SJSA1 (cell line): ENCODE measurements at places on chromosomes 16 and 17. TPM values are rescaled to one million over a fixed set of nuclear protein-coding genes. Genes with fewer than 3 reads are reported as not detected.

MYL4 gene
- total RNA-seq = 2.2 TPM in 1 of 2 replicates, not detected in the other

GRCh38 chr17:55546991-55547664, 35.9 kb upstream of the SMIM36 start:
- no peak for DNase-seq

FBXW10B gene
- total RNA-seq = 0.41 and 1.7 TPM in 2 replicates

GRCh38 chr16:78892951-78893733, 707.4 kb downstream of the MAF start:
- DNase-seq = no peak

CRYM gene
- not detected in 2 replicates for total RNA-seq

GRCh38 chr17:29757788-29758187, 135.1 kb upstream of the CORO6 start:
- DNase-seq = no peak

GRCh38 chr17:57931488-57932137, 23.6 kb downstream of the CUEDC1 start:
- DNase-seq = no peak

DNA sequence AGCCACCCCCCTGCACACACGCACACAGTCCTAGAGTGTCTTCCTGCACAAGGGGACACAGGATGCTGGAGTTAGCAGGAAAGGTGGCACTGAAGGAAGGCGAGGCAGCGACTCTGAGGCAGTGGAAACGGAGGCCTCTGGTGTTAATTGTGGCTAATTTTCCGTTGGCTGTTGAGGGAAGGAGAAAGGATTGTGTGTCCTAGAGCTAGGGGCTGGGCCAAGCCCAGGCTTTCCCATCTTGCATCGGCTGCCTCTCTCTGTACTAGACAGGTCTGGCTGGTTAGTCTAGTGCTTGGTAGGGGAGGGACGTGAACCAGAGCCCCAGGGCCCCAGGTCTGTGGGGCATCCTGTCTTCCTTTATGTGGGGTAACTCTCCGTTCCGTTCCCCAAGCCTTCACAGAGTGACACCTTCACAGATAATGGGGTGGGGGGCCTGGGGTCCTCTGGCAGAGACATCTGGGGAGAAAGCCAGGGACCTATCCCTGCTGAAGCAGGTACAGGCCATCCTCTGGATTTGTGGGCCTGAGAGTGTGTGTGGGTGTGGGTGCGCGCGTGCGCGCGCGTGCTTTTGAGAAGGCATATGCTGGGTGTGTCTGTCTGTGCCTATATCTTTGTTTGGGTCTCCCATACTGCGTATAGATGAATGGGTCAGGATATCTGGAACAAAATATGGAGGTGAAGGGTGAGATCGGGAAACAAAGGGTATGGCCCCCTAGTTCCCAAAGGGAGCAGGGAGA, at the start of gene CHD3:
CHD3 (plus strand) TSS at position 606 of the 737 bp plus-strand sequence. CDS start 212 bp downstream, outside the sequence.
- no peak for DNase-seq

DNA sequence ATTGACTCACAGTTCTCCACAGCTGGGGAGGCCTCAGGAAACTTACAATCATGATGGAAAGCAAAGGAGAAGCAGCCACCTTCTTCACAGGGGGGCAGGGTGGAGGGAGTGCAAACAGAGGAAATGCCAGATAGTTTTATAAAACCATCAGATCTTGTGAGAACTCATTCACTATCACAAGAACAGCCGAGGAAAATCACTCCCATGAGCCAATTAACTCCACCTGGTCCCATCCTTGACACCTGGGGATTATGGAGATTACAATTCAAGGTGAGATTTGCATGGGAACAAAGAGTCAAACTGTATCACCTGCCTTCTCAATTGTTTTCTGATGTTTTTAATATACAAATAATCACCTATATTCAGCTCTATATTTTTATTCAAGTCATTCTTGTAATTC, 1527.3 kb upstream of the GOT2 start:
- DNase-seq = no peak

- DNase-seq = no peak
Observed at GRCh38 chr17:11874756-11875155, 122.5 kb downstream of the ZNF18 start.

LHX1 gene
- not detected in 2 replicates for total RNA-seq
